NCI-H1436 treated with DMSO at 0.1 percent for 48 hours (cell line): ENCODE measurements at places on chromosomes 4 and X.

DNA sequence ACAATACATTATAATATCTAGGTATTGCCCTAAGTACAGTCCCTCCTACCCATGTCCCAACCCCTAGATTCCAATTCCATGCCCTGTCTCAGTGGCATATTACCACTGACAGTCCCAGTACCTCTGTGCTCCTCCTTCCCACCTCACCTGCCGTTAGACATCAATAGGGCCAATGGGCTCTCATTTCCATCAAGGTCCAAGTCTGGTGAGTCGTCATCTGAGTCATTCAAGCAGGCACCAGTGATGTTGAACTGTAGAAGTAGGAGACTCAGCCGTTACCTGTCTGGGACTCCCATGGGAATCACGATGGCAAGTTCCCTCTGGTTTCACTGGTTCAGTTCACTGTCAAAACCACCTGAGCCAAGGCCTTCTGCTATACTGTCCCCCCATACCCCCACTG is 51.7 kb downstream of the PHF8 start:
- no peak for DNase-seq

- DNase-seq: no peak
Measured at GRCh38 chr4:66640233-66640990, 904.9 kb downstream of the CENPC start.

GRCh38 chr4:148315049-148315448 is 127.2 kb downstream of the NR3C2 start:
- DNase-seq: no peak

GRCh38 chrX:103886624-103887023 is 54.6 kb upstream of the RAB9B start:
- no peak for DNase-seq

DNA sequence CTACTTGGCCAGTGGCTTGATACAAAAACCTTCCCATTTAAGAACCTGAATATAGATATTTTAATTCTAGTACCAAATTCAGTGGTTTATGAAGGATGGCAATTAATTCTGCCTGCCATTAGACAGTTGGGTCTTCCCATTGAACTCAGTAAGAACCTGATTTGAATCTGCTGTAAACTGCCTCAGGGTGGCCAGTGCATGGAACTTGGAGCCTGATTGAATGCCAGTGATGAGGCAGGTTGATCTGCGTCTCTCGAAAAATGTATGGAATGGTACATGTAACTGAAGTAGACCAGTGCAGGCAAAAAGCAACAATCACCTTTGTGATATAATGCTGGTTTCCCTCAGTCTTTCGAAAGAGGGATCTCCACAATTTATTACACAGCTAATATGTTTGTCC is 421.4 kb downstream of the TMA16 start:
- no peak for DNase-seq

GRCh38 chr4:21002976-21003375 is 302.7 kb downstream of the PACRGL start:
- no peak for DNase-seq

- DNase-seq: no peak
Measured at GRCh38 chr4:74174941-74175340, 17.0 kb downstream of the MTHFD2L start.

DNA sequence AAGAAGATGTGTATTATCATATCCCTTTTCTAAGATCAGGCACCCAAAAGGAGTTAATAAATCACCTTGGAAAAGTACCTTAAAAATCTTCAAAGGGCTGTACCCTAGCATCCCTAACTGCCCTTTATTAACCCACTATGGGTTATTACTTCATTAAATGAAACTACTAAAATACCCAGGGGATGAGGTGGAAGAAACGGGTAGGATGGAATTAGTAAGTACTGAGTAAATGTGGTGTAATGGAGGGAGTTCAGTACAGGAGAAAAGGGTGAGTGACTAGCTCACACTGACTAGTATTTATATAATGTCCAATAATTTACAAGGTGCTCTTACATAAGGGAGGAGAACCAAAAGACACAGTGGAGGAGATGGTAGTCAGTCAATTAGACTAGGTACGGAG is 51.0 kb upstream of the RASGEF1B start:
- DNase-seq: no peak

DNA sequence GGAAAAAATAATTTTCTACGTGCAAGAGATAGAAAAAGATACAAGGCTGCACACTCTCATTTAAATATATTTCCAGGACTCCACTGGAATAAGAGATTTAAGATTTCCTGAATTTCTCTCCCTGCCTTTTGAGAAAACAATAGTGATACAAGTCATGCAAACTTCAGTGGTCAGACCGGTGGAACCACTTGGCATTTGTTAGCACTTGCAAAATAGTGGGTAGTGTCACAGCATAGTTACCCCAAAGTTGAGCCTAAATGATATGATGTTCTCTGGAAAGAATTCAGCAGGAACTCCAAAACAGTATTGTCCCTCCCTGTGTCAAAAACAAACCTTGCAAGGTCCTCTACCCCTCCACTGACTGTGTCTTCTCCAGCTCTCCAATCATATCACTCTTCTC is 102.3 kb downstream of the ANKRD50 start:
- no peak for DNase-seq

DNA sequence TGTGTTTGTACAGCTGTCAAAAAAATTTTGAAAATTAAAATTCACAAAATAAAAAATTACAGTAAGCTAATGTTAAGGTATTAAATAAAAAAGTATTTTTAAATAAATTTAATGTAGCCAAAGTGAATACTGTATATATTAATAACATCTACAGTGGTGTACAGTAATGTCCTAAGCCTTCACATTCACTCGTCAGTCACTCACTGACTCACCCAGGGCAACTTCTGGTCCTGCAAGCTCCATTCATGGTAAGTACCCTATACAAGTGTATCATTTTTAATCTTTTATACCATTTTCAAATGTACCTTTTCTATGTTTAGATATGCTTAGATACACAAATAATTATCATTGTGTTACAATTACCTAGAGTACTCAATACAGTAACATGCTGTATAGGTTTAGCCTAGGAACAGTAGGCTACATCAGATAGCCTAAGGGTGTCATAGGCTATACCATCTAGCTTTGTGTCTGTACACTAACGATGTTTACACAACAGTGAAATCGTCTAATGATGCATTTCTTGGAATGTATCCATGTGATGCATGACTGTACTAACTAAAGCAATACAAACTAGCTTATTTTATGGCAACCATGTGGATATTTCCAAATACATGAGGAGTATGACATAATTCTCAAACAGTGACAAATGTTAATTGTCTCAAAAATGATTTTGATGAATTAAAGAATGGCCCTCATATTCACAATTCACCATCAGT is 13.7 kb downstream of the DDX60 start:
- no peak for DNase-seq

- no peak for DNase-seq
Measured at GRCh38 chr4:21769404-21770147, 179.0 kb downstream of the KCNIP4 start.

DNA sequence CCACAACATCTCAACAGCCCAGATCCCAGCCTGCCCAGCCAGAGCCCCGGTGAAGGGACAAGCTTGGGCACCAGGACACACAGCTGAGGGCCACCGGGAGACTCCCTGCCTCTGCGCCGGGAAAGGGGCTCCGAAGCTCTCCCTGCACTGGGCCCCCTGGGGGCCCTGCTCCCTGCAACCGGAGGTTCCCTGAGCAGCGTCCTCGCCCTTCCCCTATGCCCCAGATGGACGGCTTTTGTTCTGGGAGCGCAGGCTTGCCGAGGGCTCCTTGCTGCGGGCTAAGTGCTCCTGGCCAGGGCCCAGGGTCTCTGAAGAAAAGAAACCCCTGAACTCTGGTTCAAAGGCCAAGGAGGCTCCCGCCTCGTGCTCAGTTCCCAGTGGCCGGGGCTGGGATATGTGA is 899 bp upstream of the ZFP92 start:
- no peak for DNase-seq

DNA sequence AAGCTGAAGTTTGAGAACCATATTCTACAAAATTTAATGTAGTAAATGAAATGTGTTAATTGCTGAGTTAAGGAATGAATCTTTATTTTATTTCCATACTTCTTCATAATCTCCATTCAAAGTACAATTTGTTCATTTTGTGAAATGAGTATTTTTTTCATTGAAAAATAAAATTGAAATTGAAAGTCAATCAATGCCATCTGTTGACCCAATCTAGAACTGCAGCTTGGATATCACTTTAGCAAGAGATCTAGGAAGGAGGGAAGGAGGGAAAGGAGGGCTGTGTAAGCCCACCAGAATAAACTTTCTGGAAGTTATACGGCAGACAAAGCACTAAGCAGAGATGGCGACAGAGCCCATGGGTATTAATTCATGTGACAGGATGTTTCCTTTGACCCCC is 128.4 kb downstream of the ZMAT1 start:
- no peak for DNase-seq

- DNase-seq: no peak
Measured at GRCh38 chrX:41684138-41684537, 4.6 kb upstream of the GPR34 start.

- no peak for DNase-seq
Measured at GRCh38 chrX:1546691-1547251, 9.8 kb upstream of the P2RY8 start.

- no peak for DNase-seq
Measured at GRCh38 chrX:13059637-13060499, 15.4 kb upstream of the FAM9C start.

GRCh38 chrX:111090458-111090857 is 5.5 kb upstream of the PAK3 start:
- no peak for DNase-seq

- DNase-seq: no peak
Measured at GRCh38 chrX:54794028-54794427, 4.0 kb downstream of the ITIH6 start.

- DNase-seq: no peak
Measured at GRCh38 chrX:21469071-21469470, 94.9 kb downstream of the CNKSR2 start.

DNA sequence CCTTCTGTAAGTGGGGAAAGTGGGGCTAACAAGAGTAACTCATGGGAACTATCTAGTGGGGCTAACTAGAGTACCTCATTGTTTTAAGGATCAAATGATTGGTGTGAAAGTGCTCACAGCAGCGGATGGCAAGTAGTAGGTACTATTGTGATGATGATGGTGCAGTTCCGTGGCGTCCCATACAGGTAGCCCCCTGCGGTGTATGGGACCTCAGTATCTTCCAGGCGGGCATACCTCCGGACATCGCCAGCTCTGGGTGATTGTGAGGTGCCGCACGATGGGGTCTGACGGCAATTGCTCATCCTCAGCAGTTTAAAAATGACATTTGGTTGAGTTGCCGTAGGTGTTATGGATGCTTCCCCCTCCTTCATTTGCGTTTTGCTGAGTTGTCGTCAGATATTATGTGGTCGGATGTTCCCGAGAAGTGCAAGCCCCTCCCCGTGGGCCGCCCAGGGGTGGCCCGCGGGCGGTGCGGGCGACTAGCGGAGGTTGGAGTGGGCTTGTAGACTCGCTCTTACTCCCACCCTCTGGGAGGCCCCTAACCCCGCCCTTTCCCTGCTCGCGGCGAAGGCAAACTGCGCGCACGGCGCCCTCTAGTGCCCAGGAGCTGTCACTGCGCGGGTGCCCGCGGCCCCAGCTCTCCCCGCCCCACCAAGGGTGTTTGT is 18.3 kb upstream of the GPR101 start:
- peak; percentile 51 for DNase-seq

GRCh38 chr4:169619518-169619957 is 840 bp upstream of the CLCN3 start:
- DNase-seq: no peak

DNA sequence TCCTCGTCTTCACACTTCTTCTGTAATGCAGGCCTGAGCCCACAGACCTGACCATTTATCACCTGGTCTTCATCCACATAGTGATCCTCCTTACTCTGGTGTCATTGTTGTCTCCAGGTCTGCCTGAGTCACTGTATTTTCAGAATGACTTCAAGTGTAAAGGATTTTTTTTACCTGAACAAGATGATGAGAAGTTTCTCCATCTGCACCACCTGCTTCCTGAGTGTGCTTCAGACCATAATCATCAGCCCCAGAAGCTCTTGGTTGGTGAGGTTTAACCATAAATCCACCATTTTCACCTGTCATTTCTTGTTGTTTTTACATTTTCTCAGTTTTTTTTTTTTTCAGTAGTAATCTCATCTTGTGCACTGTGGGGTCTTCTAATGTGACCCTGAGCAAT is 39.0 kb downstream of the WDR13 start:
- no peak for DNase-seq

DNA sequence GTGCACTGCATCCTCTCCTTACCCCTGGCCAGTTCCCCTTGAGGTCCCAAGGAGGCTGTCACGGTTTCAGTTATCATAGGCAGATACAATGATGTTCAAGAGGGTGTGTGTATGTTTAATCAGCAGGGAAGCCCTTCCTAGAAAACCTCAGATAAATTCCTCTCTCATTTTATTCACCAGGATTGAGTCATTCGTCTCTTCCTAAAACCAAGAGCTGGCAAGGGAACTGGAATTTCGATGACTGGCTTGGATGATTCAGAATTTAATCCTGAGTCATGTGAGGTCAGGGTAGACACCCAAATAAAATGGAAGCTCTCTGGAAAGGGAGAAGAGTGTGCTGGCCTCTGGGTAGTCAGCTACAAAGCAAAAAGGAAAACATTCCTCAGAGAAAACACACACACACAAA is 106.2 kb upstream of the RAPGEF2 start:
- DNase-seq: no peak

GRCh38 chr4:118826723-118827444 is 9.0 kb downstream of the SEC24D start:
- no peak for DNase-seq

DNA sequence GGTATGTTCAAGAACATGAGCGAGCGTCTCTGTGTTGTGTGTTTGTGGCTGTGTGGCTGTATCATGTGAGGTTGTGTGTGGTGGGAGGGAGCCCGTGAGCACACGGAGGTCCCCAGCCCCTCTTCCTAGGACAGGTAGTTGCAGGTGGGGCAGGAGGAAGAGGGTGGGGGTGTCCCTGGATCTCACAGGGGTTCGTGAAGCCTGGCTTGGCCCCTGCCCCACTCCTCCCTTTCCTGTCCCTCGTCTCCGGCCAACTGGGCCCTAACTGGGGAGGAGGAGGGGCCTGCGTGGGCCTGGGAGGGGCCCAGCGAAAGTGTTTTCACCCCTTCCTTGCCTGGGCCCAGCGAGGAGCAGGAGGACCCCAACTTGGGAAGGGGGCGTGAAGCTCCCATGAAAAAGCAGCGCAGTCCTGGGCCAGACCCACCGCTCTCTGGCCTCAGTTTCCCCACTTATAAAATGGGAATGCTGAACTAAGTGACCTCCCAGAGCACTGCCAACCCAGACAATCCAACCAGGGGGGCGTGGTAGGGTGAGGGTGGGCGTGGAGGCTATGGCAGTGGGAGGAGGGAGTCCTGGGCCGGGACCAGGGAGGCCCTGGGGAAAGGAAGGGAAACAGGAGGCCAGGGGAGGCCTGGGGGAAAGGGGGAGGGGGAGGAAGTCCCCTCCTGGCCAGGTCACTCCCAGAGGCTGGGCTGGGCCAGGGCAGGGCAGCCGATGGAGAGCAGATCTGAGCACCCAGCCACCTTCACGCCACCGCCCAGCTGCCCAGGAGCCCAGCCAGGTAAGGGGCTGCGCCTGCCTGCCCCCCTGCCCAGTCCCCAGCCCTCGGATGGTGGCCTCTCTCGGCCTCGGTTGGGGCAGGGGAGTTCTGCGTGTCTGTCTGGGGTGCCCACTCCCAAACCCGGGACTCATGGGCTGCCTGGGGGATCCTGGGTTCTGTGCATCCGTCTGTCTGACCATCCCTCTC is at the start of gene AVPR2:
AVPR2 (plus strand) TSS at position 683 of the 967 bp plus-strand sequence. CDS start 473 bp downstream, outside the sequence.
- no peak for DNase-seq
